Breast epithelium (tissue), 4 donors: ENCODE measurements at places on chromosomes 16 and 17. TPM values are rescaled to one million over a fixed set of nuclear protein-coding genes. Genes with fewer than 3 reads are reported as not detected.
A peak's percentile ranks its signal among the peaks of the same experiment; 100 is the strongest.

DNA sequence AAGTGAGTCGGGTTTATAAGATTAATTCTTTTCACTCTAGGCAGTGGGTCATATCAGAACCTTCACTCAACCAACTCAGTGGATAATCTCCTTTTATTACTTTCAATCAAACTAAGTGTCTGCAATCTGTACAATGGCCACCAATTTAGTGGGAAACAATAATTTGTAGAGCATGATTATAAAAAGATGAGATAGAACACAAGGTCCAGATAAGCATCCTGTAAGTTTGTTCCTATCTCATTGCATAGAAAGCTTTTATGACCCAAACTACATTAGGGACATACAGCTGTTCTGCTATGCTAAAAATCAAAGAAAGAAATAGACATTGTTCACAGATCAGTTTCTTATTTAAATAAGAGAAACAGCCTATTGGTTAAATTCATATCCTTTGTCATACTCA lies 341.4 kb upstream of the PSMD7 start:
- no peak for DNase-seq
- H3K27me3 ChIP-seq = peaks cover 5% of the 10 kb centered on the region
- no peak overlapping the region for H3K27ac ChIP-seq
- no peaks in the 10 kb centered on the region for H3K4me1 ChIP-seq
- no peaks in the 10 kb centered on the region for H3K36me3 ChIP-seq

DNA sequence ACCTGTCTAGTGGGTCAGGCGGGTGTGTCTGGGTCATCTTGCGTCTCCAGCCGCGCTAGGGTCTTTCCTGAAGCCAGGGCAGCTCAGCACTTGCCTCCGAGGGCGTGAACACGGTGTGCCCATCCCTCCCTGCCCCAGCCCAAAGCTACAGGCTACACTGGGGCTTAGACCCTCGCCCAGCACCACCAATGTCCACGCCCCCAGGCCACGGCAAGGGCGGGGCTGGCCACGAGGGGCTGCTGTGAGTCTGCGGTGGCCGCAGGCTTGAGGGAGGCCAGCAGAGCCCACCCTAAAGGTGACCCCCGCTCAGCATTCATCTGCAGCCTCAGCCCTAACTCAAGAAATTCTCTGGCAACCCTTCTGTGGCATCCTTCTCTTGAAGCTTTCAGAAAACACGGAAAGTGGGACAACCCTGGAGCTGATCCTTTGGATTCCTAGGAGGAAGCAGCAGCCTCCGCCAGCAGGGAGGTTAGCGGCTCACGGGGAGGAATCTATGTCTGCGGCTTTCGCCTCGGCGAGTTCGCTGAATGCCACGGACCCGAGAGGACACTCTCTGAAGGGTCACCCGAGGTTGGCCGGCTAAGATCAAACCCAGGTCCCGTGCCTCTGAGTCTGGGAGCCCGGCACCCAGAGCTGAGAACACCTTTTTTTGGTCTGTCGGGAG lies 41.7 kb downstream of the TIMM22 start:
- no peaks in the 10 kb centered on the region for H3K27me3 ChIP-seq
- H3K4me1 ChIP-seq = peaks cover 12% of the 10 kb centered on the region
- H3K36me3 ChIP-seq = no peaks in the 10 kb centered on the region
- H3K27ac ChIP-seq = peak overlapping the region; percentile 90
- no peak overlapping the region for H3K4me3 ChIP-seq

SOCS1 gene
- 5.6 TPM for total RNA-seq

CLEC18A gene
- 1.0 TPM for total RNA-seq

DNA sequence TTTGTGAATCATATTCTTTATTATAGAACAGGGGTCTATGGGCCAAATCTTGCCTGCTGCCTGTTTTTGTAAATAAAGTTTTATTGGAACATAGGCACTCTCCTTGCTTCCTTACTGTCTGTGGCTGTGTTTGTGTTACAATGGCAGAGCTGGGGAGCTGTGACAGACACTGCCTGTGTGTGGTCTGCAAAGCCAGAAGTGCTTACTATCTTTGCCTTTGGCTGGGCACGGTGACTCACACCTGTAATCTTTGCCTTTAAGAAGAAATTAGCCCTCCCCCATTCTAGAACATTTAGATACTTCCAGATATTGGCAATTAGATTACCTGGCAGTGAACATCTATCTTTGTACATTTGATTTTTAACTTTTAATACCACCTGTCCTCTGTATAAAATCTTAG lies 308.3 kb downstream of the FOXL1 start:
- peaks cover 23% of the 10 kb centered on the region for H3K27me3 ChIP-seq
- no peaks in the 10 kb centered on the region for H3K4me1 ChIP-seq
- no peak overlapping the region for H3K4me3 ChIP-seq
- no peaks in the 10 kb centered on the region for H3K36me3 ChIP-seq

GRCh38 chr17:70119983-70120382 lies 45.0 kb downstream of the KCNJ16 start:
- H3K27ac ChIP-seq = no peak overlapping the region
- no peaks in the 10 kb centered on the region for H3K4me1 ChIP-seq
- no peaks in the 10 kb centered on the region for H3K27me3 ChIP-seq
- H3K36me3 ChIP-seq = no peaks in the 10 kb centered on the region

DNA sequence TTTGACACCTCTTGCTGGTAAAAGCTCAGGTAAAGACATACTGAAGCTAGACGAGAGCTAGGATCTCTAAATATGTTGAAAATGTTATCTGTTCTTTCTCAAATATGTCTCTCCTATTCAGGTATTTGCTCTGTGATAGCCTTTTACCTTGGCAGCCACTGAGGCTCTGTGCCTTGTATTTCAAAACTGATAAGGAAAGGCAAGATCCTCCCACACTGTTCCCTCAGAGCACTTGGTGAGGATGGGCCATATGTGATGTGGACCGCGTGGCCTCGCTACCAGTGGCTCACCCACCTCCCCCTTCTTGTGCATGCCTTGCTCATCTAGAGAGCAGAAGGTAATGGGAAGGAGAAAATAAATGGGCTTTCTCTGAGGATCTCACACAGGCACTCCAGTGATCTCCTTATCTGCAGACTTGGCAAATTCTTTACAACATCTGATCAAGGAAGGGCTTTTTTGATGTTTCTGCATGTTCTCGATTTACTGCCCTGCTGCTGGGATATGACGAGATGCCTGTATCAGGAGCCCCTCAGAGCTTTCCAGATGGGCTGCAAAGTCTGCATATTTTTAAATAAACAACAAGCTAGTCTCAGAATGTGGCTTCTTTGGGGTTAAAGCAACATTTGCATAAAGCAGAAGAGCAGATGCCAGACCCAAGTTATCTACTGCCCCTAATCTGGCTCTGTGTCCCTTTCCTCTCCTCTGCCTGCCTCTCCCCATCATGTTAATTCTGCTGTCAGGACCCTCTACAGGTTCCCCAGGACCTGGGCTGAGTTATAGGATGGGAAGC lies 16.9 kb downstream of the HOXB1 start:
- no peaks in the 10 kb centered on the region for H3K36me3 ChIP-seq
- no peaks in the 10 kb centered on the region for H3K4me1 ChIP-seq
- H3K27ac ChIP-seq = no peak overlapping the region

DNA sequence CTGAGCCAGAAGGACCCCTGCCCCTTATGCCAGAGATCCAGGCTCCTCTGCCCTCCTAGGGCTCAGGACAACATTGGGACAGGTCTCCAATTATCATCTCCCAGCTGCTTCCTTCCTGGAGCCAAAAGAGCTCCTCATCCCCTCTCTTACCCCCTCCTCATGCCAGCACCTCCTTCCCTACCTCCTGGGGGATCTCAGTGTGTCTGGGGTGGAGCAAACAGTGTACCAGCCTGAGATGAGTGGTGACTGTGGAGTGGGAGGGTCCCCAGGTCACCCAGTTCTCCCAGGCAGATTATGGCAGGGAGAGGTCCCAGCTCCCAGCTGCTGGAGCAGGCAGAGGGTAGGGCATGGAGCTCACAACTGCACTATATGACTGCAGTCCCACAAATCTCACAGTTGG lies 23.7 kb downstream of the SRCIN1 start:
- H3K4me1 ChIP-seq = peaks cover 19% of the 10 kb centered on the region
- no peak overlapping the region for H3K27ac ChIP-seq
- peaks cover 3% of the 10 kb centered on the region for H3K27me3 ChIP-seq
- H3K4me3 ChIP-seq = no peak overlapping the region
- DNase-seq = no peak

CETP gene
- 0.44 TPM for total RNA-seq

KRT222 gene
- 0.80 TPM for total RNA-seq

DNA sequence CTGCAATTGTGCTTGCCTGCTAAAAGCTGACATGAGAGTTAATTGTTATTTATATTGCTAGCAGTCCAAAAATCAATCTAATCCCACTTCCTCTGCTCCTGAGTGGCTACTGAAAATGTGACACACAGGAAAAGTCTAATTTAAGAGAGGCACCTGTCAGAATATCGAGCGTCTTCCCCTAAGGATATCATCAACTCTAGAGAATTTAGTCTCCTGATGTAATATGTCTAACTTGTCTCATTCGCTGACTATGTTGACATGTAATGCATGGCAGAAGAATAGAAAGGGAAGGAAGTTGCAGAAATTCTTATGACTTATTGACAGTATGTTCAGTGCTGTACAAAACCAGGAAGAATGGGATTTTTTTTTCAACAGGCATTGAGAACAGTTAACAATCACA lies 893.4 kb upstream of the CDH8 start:
- H3K4me3 ChIP-seq = no peak overlapping the region
- no peaks in the 10 kb centered on the region for H3K27me3 ChIP-seq
- H3K27ac ChIP-seq = no peak overlapping the region
- no peaks in the 10 kb centered on the region for H3K4me1 ChIP-seq
- H3K36me3 ChIP-seq = no peaks in the 10 kb centered on the region
- no peak for DNase-seq

- no peak overlapping the region for H3K27ac ChIP-seq
- DNase-seq = no peak
- no peak overlapping the region for H3K4me3 ChIP-seq
- no peaks in the 10 kb centered on the region for H3K36me3 ChIP-seq
Measured at GRCh38 chr16:84660973-84661372, 12.7 kb downstream of the KLHL36 start.

GRCh38 chr16:65737831-65738230 lies 616.0 kb upstream of the CDH11 start:
- H3K4me1 ChIP-seq = no peaks in the 10 kb centered on the region
- no peaks in the 10 kb centered on the region for H3K27me3 ChIP-seq
- H3K27ac ChIP-seq = no peak overlapping the region
- no peaks in the 10 kb centered on the region for H3K36me3 ChIP-seq
- H3K4me3 ChIP-seq = no peak overlapping the region

DNA sequence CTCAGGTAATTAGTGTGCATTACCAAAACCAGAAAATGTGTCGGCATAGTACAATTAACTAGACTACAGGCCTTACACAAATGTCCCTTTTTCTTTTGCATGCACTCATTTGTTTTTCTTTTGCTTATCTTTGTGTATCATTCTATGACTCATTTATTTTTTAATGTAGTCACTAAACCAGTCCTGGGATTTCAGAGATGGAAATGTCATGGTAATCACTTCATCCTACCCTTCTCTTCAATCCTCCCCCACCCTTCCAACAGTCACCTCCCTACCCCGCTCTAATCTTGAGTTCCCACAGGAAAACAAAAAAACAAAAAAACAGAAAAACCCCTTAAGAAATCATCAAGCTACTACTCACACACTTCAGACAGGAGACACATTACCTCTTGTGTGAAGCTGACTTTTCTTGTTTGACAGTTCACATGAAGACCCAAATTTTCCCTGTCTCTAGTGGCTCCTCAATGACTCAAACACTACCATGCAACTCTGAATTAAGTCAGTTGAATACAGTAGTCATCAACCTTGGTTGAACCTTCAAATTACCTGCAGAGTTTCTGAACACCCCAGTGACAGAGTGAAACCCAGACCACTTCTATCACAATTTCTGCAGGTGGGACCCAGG lies 242.4 kb upstream of the SALL1 start:
- no peak overlapping the region for H3K27ac ChIP-seq
- H3K36me3 ChIP-seq = no peaks in the 10 kb centered on the region
- no peaks in the 10 kb centered on the region for H3K4me1 ChIP-seq
- H3K4me3 ChIP-seq = no peak overlapping the region
- DNase-seq = no peak

IRF8 gene
- total RNA-seq = 20.2 TPM

PCGF2 gene
- total RNA-seq = 6.4 TPM

- H3K36me3 ChIP-seq = peaks cover 5% of the 10 kb centered on the region
- H3K27ac ChIP-seq = no peak overlapping the region
- no peak for DNase-seq
Measured at GRCh38 chr17:47654991-47655390, 5.3 kb downstream of the KPNB1 start.

DNA sequence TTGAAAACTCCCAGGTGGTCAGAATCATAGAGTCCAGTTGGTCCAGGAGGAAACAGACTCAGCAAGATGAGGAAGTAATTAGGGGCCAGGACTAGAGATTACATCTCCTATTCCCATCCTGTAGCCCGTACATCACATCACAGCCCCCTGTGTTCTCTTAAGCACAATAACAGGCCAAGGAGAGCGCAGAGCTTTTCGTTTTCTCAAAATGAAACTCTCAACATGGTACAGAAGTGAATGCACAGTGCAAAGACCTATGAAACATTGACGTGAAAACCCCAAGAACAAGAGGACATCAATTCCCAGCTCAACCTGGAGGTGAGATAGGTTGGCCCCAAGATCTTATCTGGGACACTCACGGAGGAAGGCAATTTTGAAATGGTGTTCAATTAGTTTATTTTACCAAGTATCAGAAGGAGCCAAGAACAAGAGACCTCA lies 9.0 kb downstream of the PIK3R5 start:
- DNase-seq = no peak
- H3K4me1 ChIP-seq = no peaks in the 10 kb centered on the region
- no peaks in the 10 kb centered on the region for H3K36me3 ChIP-seq
- no peak overlapping the region for H3K27ac ChIP-seq

- H3K27ac ChIP-seq = no peak overlapping the region
- no peaks in the 10 kb centered on the region for H3K36me3 ChIP-seq
- no peak overlapping the region for H3K4me3 ChIP-seq
- no peaks in the 10 kb centered on the region for H3K27me3 ChIP-seq
Measured at GRCh38 chr17:62715882-62716390, 88.5 kb downstream of the MRC2 start.

CEP112 gene
- total RNA-seq = 18.0 TPM

GRCh38 chr17:3960764-3961163 lies 3.5 kb downstream of the ATP2A3 start:
- H3K4me3 ChIP-seq = no peak overlapping the region
- no peaks in the 10 kb centered on the region for H3K4me1 ChIP-seq
- DNase-seq = no peak

STAT3 gene
- 322 TPM for total RNA-seq
